ENCODE measurements at places on chromosomes 1 and 21.

GRCh38 chr1:227449051-227449450 is 114.3 kb upstream of the ZNF678 start:
- no peak for DNase-seq

DNA sequence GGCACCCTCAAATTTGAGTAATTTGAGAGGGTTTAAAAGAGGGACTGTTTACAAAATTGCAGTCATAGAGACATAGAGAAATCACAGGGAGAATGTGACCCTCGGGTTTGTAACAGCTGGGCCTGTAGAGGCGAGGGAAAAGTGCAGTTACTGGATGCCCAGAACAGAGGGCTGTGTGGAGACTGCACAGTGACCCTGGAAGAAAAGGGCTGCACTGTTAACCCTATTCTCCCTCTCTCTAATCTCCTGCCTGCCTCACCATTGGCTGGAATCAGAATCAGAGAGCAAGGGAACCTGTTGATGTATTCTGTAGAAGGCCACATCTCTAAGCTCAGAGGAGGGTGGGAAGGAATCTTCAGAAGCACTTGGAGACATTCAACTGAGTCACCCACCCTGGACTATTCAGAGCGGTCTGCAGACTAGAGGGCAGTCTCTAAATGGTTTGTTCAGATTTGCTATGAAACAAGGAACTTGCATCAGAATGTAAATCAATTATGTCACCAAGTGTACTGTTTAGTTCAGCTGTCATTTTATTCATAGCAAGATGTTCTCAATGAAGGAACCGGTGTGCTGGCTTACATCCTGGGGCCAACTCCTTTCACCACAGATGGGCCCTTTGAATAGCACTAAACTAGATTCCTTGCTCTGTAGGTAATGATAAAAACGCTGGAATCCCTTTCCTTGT is 132.2 kb upstream of the HOOK1 start:
- DNase-seq: no peak

DNA sequence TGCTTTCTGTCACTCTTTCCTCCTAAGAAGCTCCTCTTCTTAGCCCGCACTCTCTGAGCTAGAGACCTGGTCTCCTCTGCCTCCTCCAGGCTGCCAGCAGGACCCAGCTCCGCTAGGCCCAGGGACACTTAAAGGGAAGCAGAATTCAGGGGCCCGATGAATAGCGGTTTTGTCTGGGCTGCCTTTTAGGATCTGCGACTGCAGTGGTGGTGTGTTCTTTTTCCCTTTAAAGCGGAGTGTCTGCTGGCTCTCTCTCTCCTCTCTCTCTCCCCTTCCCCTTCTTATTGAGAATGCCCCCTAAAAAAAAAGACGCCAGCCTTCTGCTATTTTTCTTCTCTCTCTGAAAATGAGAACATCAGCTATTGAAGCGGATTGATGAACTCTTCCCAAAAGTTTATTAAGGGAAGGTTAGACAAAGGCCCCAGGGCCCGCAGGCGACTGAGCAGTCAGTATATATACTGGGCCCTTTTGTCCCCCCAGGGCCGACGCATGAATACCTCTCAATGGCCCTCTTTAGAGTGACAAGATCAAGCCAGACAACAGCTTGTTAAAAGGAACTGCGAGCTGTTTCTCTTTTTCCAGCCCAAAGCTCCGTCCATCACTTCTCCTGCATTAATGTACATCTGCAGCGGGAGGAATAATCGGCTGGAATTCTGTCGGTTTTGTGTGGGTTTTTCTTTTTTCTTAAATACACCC is 27.0 kb downstream of the PAX7 start:
- no peak for DNase-seq

- DNase-seq: no peak
These were observed 29.7 kb downstream of the COA6 start for GRCh38 chr1:234402939-234403338.

- no peak for DNase-seq
These were observed 2.4 kb upstream of the IER5 start for GRCh38 chr1:181086091-181086490.

- DNase-seq: no peak
These were observed 926 bp downstream of the POU3F1 start for GRCh38 chr1:38045401-38046332.

- peak; percentile 15 for DNase-seq
These were observed at the start of gene KDM5B for GRCh38 chr1:202807926-202808757. KDM5B (minus strand) TSS chr1:202808421; CDS start chr1:202808305, 116 bp downstream.

- no peak for DNase-seq
These were observed 532.7 kb upstream of the OLFM3 start for GRCh38 chr1:102529446-102529845.
